ENCODE measurements at places on chromosomes 6 and 20.

GRCh38 chr20:54539521-54540046, 64.2 kb downstream of the DOK5 start:
- DNase-seq = no peak

DNA sequence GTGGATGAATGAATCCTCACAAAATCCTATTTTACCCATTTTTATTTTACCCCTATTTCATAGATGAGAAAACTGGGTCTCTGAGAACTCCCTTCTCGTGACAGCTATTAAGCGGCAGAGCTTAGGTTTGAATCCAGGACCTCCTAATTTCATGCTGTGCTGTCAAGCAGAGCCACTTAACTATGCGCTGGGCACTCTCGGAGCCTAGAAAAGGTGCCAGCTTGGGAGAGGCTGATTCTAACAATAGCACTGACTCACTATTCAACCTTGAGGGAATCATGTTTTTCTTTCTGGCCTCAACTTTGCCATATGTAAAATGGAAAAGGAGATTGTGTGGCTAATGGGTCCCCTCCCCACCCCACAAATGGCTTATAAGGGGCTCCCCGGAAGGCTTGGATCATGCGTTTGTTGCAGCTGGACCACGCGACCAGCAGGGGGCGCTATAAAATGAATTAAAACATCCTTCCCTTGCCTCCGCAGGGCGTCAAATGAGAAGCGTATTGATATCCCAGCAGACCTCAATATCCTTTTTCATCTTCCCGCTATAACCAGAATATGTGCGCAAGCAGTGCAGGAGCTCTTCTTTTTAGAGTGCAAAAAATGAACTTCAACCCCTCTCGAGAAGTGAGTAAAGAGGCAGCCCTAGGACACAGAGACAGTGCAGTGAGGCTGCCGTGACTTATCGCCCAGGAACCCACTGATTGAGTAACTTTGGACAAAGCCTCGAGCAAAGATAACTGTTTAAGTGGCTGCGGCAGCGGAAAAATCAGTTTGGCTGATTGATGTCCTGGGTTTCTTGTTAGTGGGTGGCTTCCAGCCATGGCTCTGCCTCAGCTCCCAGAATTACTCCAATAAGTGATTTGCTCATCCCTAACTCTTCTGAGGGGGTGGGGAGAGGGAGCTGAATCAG, 12.8 kb upstream of the PDYN start:
- peak; percentile 27 for DNase-seq

- no peak for DNase-seq
These were observed 10.2 kb upstream of the AIG1 start for GRCh38 chr6:143050509-143050908.

GRCh38 chr6:94238868-94239267, 819.5 kb upstream of the EPHA7 start:
- no peak for DNase-seq

GRCh38 chr20:50870561-50871161, 60.6 kb downstream of the ADNP start:
- peak; percentile 85 for DNase-seq

DNA sequence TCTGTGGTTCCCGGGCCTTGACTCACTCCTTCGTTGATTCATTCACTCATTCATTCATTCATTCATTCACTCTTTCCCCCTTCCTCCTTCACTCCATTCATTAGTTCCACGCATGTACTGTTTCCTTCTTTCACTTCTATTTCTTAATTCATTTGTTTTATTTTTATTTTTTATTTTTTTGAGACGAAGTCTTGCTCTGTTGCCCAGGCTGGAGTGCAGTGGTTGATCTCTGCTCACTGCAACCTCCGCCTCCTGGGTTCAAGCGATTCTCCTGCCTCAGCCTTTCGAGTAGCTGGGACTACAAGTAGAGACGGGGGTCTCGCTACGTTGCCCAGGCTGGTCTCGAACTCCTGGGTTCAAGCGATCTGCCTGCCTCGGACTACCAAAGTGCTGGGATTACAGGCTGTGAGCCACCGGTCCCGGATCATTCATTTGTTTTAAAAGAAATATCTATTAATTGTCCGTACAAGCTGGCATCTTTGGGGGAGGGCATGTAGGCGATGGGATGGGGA, 427 bp upstream of the NFKBIE start:
- no peak for DNase-seq

DNA sequence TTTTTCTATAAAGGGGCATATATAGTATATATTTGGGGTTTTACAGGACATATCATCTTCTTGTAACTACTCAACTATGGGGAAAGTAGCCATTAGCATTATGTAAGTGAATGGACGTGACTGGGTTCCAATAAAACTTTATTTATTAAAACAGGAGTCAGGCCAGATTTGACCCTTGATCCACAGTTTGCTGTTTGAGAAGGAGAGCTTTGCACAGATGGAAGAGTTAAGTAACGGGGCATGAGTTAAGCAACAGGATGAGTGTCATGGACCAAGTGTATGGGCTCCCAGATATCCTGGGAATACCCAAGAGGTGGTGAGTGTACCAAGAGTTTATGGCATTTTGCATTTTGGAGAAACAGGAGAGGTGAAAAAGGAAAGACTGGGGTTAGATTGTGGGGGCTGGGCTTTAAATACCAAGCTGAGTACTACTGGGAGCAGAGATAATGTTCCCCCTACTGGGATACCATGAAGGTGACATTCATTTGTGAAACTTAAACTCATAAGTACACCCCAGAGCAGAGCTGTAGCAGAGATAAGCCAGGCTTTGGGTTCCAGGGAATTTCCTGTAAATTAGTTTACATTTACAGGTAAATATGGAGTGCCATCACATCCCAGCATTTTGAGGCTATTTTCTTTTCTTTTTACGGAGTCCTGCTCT, 18.5 kb upstream of the SCUBE3 start:
- DNase-seq = no peak

DNA sequence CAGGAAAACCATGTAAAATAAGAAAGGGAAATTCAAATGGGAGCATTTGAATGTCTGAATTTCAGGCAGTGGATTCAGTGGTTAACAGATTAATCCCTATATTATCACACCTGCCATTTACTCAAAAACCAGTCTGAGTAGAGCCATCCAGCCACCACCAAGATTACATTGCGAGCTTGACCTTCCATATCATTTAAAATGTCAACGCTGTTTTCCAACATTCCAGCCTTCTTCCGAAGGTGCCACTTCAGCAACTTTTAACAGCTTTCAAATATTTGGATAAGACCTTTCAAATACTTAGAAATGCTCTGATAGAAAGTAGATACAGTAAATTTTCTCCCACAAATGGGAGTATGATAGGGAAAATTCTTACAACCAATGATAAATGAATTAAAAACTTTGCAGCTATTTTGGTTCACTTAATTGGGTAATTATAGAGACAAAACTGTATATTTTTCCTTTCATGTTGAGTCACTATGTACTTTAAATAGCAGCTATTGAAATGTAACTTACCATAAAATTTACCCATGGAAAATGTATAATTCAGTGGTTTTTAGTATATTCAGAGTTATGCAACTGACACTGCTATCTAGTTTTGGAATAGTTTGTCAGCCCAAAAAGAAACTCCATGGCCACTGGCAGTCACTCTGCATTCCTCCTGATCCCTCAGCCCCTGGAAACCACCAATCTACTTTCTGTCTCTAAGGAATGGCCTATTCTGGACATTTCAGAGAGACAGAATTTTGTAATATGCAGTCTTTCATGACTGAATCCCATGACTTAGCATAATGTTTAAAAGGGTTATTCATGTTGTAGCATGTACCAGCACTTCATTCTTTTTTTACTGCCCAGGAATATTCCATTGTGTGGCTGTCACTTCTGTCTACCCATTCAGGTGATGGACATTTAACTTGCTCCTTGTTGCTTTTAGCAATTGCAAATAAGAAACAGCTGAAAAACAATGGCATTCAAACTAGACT, 21.5 kb downstream of the EZR start:
- DNase-seq = peak; percentile 90
